ENCODE measurements at places on chromosomes 4 and X.

DNA sequence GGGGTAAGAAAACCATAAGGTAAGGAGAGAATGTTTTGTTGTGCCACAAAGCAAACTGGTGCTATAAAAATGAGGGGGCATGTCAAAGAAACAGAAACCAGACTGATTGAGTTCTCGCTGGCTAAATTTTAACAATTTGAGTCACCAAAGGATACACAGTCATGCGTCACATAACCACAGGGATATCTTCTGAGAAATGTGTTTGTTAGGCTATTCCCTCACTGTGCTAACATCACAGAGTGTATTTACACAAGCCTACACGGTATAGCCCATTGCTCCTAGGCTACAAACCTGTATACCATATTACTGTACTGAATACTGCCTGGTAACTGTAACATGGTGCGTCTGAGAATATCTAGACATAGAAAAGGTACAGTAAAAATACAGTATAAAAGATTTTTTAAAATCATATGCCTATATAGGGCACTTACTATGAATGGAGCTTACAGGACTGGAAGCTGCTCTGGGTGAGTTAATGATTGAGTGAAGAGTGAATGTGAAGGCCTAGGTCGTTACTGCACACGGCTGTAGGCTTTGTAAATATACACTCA, 50.1 kb downstream of the FBXW7 start:
- DNase-seq, result peak; percentile 55

DNA sequence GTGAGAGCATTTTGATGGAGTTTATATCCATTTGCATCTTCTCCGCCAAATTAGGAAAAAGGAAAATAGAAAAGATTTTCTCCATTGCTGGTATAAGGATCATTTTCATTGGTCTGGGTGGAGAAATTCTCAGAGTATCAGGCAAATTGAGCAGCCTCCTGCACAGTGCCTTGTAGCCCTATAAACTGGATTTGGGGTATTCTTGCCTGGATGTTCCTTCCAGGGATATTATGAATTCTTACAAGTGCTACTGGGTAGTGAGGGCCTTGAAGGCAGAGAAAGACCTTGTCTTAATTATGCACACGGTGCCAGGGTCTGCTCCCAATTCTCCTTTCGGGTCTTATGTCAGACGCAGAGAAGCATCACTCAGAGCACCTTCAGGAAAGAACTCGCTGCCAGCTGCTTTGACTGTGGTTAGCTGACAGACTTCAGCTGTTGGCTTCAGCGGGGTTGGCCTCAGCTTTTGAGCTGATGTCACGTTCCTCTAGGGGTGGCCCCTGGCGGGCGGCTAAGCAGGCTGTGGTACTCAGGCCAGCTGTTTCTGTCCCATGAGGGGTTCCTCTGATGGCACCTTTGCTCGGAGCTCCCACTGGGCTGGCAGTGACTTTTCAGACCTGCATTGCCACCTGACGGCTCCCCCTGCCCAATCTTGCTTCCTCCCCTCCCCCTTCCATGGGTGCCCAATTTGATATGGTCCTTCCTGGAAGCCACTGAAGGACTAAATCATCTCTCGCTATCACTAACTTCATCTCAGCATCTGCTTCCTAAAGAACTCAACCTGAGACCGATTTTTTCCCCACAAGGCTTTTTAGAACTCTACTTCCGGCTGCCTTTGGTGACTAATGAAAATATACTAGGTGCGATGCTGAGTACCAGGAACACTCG, 519.5 kb downstream of the BCOR start:
- DNase-seq, result no peak

GRCh38 chrX:153333266-153333665, 687 bp upstream of the ZNF275 start:
- peak; percentile 25 for DNase-seq

DNA sequence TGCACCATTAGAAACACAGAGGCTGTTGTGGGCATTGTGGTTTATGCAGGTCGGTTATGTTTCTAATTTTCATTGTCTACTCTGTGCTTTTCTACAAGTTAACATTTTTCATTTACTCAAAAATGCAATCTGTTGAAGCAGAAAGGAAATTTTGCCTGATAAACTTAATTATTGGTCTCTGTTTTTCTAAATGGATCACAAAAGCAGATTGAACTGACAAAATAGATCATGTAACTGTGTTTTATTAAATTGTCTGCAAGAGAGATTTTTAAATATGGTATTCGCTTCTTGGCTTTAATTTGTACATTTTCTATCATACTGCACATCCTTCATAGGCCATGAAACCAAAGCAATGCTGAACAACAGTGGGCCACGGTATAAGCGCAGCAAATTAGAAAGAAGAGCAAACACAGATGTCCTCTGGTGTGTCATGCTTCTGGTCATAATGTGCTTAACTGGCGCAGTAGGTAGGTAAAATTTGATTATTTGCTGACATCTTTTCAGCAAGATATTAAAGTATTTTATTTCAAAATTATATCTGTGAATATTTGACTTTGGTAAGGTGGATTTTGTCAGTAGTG, 50.6 kb downstream of the ATP10D start:
- DNase-seq, result no peak

DNA sequence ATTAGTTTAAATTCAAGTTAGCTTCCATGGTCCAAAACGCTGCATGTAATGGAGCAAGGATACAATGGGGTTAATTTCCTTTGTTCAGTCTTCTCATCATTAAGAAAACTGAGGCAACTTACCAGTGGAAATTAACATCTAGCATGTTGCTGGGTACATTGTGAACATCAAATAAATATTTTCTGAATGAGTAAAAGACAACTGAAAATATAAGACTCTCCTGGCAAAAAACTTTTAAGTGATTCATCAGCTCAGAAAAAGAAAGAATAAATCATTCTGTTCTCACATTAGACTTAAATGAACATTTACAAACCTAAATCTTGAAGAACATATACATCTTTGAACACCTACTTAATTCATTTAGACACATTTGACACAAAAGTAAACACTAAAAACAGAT, 138.4 kb upstream of the ETNPPL start:
- no peak for DNase-seq

- no peak for DNase-seq
These were observed 108.0 kb downstream of the LRBA start for GRCh38 chr4:150906987-150907633.

GRCh38 chr4:182776376-182777105, 140.6 kb downstream of the DCTD start:
- no peak for DNase-seq

DNA sequence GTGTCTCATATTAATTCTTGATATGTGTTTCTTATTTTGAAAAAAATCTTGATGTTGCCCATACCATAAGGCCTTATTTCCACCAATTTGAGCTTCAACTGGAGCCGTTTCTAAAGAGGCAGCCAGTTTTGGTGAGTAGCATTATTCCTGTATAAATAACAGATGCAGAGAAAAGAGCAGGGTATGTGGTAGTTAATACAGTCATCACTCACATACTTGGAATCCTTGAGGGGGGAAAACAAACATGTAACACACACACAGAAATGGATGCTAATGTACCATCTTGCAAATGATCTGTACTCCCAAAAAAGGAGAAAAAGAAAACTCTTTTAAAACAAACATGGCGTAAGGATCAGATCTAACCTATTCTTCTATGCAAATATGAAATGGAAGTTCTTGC, 389.7 kb downstream of the GPM6A start:
- DNase-seq, result no peak

DNA sequence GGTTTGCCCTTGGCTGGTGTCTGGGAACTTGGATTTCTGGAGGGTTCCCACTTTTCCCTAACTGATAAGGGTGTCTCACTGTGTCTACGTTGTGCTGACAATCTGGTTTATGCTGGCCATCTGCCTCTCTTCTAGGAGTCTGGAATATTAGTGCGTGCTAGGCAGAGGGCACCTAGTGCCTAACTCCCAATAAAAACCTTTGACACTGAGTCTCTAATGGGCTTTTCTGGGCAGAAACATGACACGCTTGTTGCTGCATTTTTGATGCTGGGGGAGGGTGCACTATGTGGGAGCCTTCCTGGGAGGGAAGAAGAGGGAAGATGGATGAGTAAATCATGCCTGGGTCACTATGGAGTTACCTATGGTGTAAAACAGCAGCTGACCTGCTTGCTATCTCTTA, 16.3 kb upstream of the ZNF41 start:
- DNase-seq, result no peak

- DNase-seq, result no peak
These were observed 41.9 kb upstream of the NSG1 start for GRCh38 chr4:4344915-4345527.

DNA sequence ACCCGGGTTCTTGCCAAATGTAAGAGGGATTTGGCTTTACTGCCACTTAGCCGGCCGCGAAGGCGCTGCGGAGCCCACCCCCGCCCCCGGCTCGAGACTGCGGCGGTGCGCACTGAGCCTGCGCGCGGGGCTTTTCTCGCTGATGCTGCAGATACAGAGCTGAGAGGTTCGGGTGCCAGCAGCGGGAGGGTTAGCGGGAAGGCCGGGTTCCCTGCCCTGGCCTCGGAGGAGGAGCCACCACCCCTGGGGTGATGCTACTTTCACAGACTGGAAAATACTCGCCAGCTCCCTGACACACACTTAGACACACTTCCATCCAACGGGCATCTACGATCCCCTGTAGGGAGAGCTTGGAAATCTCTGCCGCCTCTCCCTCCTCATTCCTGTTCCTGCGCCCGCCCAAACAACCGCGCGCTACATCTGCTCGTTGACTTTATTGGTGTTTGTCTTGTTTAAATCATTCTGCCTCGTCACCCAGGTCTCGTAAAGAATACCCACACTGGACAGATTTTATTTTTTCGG, 2.1 kb upstream of the PCDH7 start:
- no peak for DNase-seq

DNA sequence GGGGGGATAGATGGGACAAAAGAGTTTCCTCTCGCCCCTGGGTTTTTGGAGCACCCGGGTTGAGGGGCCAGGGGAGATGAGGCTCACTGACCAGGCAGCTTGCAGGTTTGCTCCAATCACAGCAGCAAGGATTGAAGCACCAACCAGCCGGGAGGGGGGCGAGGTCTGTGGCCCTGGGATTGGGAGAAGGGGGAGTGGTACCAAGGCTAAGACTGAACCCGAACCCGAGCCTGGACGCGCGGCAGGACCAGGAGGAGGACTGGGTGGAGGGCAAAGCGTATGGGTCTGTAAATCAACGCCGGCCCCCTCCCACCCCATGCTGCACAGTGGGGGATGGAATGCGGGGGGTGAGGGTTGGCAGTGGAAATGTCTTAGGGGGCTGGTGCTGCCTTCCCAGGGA, 3.5 kb downstream of the SOX3 start:
- DNase-seq, result no peak

DNA sequence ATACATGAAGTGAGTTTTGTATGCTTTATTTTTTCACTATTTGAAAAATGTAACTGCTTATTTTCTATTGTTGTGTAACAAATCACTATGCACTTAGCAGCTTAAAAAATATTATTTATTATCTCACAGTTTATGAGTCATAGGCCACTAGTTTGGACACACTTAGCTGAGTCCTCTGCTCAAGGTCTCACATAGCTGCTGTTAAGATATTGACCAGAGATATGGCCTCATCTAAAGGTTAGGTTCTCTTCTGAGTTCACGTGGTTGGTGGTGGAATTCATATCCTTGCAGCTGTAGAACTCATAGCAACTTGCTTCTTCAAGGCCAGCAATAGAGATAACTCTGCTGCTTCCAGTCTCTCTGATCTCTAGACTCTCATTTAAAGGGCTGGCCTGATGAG, 534.4 kb downstream of the SPRY1 start:
- no peak for DNase-seq

- DNase-seq, result no peak
These were observed 61.1 kb downstream of the MAOA start for GRCh38 chrX:43717161-43717560.

- no peak for DNase-seq
These were observed 216.6 kb downstream of the DHRSX start for GRCh38 chrX:2284133-2284532.

DNA sequence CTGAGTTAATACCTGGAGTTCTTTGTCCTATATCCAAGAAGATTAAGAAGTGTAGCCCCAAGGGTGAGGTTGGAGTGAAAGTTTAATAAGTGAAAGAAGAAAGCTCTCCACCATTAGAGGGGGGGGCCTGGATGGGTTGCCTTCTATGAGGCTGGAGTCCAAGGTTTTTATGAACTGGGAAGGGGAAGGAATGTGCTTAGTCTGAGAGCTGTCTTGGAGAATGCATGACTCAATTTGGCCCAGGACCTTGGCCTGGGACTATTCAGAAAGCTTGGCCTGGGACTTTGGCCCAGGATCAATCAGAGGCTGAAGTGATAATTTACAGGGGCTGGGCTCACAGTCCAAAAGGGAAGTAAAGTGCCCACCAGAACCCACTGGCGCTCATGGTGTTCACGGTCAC, 1049.0 kb upstream of the GRIA3 start:
- DNase-seq, result no peak

- peak; percentile 84 for DNase-seq
These were observed 1.4 kb downstream of the STAG2 start for GRCh38 chrX:123962794-123963373.

- DNase-seq, result no peak
These were observed 19.9 kb upstream of the KIAA1210 start for GRCh38 chrX:119147486-119147885.

DNA sequence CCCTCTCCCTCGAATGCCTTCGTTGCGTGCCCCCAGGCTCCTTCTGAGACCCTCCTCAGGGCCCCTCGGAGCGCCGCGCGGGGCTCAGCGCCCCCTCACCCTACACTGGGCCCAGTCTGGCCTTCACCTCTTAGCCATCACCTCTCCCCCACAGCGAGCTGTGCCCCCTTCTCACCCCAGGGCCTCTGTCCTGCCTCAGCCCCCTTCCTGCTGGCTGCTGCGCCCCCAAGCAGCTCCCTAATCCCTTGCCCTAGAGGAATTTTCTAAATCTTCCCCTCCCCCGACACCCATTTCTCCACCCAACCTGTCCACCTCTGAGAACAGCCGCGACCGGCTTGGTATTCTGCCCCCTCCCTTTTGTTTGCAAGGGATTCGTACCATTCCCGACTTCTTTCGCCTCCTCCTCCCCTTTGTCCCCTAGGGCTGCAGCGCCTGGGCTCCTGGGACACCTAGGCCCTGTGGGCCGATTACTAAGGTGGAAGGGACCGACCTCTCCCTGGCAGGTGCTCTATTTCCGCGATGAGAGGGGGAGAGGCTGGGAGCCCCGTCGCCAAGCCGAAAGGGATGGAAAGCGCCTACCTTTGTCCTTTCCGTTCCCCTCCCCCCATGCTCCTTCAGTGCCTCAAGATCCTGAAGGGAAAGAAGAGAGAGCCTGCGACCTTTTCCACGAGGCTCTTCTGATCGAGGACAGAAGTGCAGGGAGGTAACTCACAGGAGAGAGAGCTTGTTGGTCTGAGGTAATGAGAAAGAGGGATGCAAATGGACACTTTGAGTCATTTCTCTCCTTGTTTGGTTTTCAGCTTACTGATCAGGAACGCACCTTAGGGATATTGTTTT, 10.9 kb downstream of the DLG3 start:
- DNase-seq, result no peak

DNA sequence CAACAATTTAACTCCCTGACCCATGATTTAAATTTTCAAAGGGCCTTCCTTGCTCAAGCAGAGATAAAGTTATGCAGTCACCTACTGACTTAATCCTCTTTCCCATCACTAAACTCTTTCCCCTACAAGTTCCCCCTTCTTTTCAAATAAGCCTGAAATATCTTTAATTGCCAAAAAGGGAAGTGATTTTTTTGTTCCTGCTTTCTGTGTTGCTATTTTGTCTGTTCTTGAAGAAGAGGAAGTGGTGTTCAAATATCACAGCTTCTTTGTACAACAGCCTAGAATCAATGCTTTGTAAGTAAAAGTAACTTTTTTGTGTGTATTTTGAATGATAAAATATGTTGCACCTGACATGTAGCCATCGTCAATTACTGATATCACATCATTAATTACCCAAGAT, 595.9 kb downstream of the CENPC start:
- no peak for DNase-seq

- DNase-seq, result no peak
These were observed 93.9 kb downstream of the NSUN7 start for GRCh38 chr4:40843696-40844095.

- no peak for DNase-seq
These were observed 43.6 kb downstream of the GUCY1B1 start for GRCh38 chr4:155802190-155802959.

Data from AG09309 (cell line).